ENCODE measurements at places on chromosomes 4 and X. TPM values are rescaled to one million over a fixed set of nuclear protein-coding genes. Genes with fewer than 3 reads are reported as not detected.

The ARHGAP10 gene
- total RNA-seq = 52.8 TPM

GRCh38 chr4:86657910-86658309 is 63.8 kb downstream of the PTPN13 start:
- no peak for DNase-seq

The USP46 gene
- total RNA-seq = 8.6 TPM

GRCh38 chrX:151703487-151703886 is 8.2 kb downstream of the PRRG3 start:
- DNase-seq = no peak

DNA sequence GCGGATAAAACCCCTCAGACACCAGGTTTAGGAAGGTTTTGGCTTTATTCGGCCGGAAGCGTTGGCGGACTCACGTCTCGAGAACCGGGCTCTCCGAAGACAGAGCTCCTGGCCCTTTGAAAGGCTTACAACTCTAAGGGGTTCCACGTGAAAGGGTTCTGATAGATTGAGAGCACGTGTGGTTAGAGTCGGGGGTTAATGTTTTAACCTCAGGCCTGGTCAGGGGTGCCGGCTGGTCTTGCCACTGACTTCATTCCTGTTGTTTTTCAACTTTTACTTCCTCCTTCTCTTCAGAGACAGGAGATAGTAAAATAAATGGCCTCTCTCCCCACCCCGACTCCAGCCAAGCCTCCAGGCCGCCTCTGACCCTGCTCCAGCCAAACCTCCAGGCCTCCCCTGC is 4.7 kb upstream of the ASMT start:
- no peak for DNase-seq

- no peak for DNase-seq
Measured at GRCh38 chrX:78979789-78980464, 34.7 kb downstream of the P2RY10 start.

DNA sequence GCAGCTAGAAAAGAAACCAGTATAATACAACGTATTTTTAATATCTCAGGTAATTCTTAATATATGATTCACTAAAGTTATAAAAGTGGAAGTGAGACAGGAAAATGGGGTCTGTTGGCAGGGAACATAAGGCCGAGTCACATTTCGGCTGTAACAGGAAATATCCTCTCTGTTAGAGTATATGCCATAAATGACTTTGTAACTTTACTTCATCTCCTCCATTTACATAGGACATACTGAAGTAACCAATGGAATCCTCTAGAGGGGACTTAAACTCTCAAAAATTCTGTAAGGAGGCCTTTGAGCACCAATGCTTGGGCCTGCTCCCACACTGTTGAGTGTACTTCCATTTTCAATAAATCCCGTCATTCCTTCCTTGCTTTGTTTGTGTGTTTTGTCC is 71.3 kb downstream of the ANKRD17 start:
- DNase-seq = no peak
